Stimulated activated CD8-positive, alpha-beta memory T cell treated with anti-CD3 and anti-CD28 coated beads, Interleukin-2, amount 100 ng/mL, for 48 hours (primary cell): ENCODE measurements at places on chromosomes 6 and 20.

GRCh38 chr6:3323696-3324261 is 65.0 kb downstream of the PSMG4 start:
- no peak for DNase-seq

GRCh38 chr6:133887156-133887879 is 1.6 kb upstream of the TCF21 start:
- no peak for DNase-seq

GRCh38 chr6:53010504-53010903 is 15.4 kb upstream of the GSTA4 start:
- no peak for DNase-seq

GRCh38 chr6:71367756-71368155 is 79.1 kb downstream of the OGFRL1 start:
- no peak for DNase-seq

DNA sequence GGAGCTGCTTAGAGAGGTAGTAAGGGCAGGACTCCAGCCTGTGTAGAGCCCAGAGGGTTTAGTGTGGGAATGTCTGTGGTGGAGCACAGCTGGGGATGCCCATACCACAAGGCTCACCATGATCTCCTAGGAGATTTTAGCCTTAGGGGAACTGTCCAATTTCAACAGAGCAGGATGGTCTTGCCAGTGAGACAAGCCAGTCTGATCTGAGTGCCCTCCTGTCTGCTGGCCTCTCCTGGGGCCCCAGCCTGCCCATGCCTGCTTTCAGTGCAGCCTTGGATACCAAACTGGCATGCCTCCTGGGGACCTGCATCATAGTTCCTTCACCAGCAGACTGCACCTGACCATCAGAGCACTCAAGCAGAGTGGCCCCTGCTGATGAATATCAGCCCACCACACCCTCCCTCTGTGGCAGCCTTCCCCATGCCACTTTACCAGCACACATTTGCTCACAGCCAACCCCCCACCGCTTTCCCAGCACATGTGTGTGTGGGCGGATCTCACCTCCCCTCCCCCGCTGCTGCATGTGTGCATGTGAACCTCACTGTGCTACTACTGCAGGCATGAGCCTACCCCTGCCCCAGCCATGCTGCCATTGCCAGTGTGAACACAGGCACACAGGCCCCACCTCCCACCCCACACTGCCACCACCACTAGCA is 7.9 kb upstream of the TREM1 start:
- DNase-seq, result no peak

DNA sequence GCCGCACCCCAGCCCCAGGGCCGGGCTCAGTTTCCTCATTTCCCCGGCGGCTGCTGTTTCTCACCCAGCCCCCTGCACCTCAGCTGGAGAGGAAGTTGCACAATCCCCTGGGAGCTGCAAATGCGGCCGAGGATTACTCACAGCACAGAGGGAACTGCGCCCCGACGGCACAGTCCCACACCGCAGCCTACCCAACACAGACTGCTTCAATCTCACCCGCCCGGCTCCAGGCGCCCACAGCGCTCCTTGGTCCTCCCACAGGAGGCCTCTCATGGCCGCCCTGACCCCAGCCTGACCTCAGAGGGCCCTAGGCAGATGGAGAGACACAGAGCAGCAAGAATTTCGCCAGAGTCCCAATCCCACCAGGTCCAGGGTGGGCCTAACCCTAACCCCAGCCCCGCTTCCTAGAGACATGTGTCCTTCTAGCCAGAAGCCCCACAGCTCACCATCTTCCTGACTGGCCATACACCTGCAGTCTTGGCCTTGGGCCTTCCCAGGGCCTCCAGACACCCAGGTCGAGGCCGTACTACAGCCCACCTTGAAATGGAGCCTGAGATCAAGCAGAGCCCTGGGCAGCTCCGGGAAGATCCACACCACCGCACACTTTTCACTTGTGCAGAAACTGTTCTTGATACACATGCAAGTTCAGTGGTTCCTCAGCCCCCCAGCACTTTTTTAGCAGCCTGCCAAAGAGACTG is 11.7 kb downstream of the TFEB start:
- DNase-seq, result no peak

GRCh38 chr20:15236812-15237211 is 899.4 kb upstream of the FLRT3 start:
- no peak for DNase-seq

GRCh38 chr6:8065519-8065911 is 1.3 kb upstream of the BLOC1S5 start:
- no peak for DNase-seq

- no peak for DNase-seq
Observed at GRCh38 chr20:21109144-21109543, 3.0 kb upstream of the LINC00237 start.

DNA sequence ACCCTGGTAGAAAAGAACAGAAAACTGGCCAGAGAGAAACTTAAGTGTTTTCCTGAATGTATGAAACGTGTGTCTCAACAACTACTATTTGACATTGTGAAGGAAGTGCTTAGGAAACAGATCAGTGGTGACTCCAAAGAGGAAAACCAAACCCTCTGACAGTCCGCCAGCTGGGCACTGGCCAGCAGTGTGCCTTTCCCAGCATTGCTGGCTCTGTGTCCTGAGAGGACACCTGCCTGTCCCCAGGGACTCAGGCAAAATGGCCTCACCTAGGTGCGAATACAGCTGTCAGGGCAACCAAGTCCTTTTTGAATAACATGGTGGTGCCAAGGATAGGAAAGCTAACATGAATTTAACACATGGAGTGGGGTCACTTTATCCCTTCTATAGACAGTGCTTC is 72.5 kb downstream of the NDUFAF5 start:
- DNase-seq, result no peak

DNA sequence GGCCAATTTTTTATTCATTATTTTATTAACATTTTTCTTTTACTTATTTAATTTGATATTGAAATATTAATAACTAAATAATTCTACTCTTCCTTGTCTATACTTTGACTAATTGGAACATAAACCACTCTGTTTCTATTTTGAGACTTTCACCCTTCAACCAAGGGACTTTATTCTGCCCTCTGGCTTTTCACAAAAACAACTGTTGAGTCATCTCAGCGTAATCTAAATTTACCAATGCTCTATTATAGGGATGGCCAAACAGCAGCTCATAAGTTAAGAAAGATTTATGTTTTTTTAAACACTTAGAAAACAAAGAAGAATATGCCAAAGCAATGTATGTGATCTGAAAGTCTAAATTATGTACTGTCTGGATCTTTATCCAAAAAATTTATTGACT is 46.7 kb downstream of the DOP1A start:
- no peak for DNase-seq
